ENCODE measurements at places on chromosomes 2 and 18. TPM values are rescaled to one million over a fixed set of nuclear protein-coding genes. Genes with fewer than 3 reads are reported as not detected.

GRCh38 chr18:79518028-79518682 is 122.4 kb downstream of the NFATC1 start:
- no peak for DNase-seq
- H3K36me3 ChIP-seq = no peaks in the 10 kb centered on the region
- H3K27me3 ChIP-seq = no peaks in the 10 kb centered on the region
- H3K4me1 ChIP-seq = no peaks in the 10 kb centered on the region

- no peaks in the 10 kb centered on the region for H3K27me3 ChIP-seq
- no peaks in the 10 kb centered on the region for H3K36me3 ChIP-seq
- no peak overlapping the region for H3K27ac ChIP-seq
- DNase-seq = no peak
Observed at GRCh38 chr2:239358062-239358754, 42.6 kb downstream of the HDAC4 start.

The CCDC121 gene
- total RNA-seq = 2.5 TPM

The CHST9 gene
- total RNA-seq = 0.42 TPM

Measured in liver (tissue), 10 donors.